ENCODE measurements at places on chromosomes 5 and 9. TPM values are rescaled to one million over a fixed set of nuclear protein-coding genes. Genes with fewer than 3 reads are reported as not detected.

The RNF224 gene
- 0.18 TPM for total RNA-seq

The PDE6A gene
- total RNA-seq: not detected

The CDH9 gene
- total RNA-seq: not detected

The FOXD4L3 gene
- total RNA-seq: not detected

The FOXD4 gene
- total RNA-seq: 0.71 TPM

DNA sequence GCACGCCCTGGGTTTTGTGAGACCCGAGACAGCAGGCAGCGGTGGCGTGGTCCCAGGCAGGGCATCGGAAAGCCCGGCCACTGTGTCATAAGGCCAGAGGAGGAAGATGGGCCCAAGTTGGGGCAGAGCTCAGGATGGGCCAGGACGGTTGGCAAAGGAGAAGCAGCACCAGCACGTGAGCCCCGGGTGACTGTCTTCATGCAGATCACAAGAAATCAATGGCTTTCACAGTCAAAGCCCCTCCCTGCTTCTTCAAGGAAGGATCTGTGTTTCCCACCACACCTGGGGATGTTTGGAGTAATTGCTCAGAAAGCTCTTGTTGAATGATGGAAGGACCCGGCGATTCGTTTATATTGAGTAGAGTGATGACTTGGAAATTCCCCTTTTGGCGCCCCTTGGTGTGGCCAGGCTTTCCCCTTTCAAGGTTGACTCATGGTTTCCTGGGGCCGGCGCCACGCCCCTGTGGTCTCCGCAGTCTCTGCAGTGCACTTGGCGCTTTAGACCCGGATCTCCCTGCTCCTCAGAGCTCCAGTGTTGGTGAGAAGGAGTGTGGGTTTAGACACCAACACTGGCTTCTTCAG lies 52.1 kb downstream of the IL31RA start:
- no peak for DNase-seq

DNA sequence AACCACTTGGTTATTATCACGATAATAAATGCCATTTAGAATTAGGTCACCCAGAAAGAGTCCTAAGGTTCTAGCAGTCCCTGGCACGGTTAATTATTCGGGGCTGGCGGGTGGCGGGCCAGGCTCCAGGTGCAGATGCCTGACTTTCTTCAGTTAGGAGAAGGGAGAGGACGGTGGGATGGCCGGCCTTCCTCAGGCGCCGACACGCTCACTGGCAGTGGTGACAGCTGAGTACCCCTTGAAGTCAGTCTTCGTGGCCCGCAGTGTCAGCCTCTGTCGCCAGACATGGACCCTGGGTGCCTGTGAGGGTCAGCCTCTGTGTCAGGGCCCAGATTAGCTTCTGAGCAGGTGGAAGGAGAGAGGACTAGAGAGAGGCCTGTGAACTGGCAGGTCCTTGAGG lies 21.1 kb upstream of the EXOC3 start:
- DNase-seq: no peak

DNA sequence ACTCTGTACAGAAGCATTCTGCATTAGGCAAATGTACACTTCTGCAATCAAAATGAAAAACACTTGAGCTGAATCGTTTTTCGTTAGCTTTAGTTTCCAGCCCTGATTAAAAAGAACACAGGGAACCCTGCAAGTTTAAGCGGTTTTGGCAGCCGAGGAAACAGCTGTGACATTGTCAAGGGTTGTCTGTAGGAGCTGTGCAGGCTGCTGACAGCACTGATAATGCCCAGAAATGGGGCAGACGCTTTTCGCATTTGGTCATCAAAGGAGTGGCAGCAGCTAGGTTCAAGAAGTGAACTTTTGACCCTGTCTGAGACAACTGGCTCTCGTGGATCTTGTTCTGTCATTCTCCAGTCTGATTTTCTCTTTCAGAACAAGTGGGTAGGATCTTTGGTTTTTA lies 165.6 kb upstream of the CCDC152 start:
- no peak for DNase-seq

- DNase-seq: no peak
These were observed 22.2 kb downstream of the CACNA1B start for GRCh38 chr9:137899551-137900360.

- DNase-seq: no peak
These were observed 44.2 kb upstream of the STARD4 start for GRCh38 chr5:111556501-111556900.

GRCh38 chr5:159402311-159402710 lies 72.0 kb upstream of the IL12B start:
- DNase-seq: no peak

DNA sequence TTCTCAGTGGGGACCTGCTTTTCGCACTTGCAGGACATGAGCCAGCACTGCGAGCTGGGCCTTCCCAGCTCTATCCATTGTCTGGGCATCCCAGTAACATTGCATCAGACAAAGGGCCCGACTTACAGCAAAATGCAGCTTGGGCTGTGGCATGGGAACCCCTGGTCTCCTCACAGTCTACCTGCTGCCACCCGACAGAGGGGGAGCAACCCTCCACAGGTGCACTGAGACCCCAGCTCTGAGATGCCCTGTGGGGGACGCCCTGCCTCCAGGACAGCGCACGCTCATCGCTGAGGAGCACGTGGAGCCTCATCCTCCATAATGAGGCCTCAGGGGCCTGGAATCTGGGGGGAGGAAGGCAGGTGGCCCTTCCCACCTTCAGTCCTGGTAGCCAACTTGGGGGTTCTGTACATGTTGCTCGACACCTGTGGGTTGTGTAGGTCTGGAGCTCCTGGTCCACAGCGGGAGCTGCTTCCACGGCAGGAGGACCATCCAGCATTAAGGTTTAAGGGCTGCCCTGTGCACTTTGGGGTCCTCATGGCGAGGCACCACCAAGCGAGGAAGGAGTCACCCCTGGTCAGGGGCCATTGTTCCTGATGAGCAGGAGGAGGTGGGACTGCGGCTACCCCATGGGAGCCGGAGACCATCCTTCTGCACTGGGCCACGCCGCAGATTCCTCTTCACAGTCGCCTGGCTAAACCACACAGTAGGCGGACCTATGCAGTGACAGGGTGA lies 376.5 kb upstream of the IRX1 start:
- no peak for DNase-seq

GRCh38 chr5:54764102-54765090 lies 221.0 kb downstream of the ESM1 start:
- no peak for DNase-seq

- no peak for DNase-seq
These were observed 14.3 kb upstream of the SLC36A3 start for GRCh38 chr5:151317871-151318270.

- no peak for DNase-seq
These were observed 12.3 kb downstream of the DCANP1 start for GRCh38 chr5:135434591-135435466.

DNA sequence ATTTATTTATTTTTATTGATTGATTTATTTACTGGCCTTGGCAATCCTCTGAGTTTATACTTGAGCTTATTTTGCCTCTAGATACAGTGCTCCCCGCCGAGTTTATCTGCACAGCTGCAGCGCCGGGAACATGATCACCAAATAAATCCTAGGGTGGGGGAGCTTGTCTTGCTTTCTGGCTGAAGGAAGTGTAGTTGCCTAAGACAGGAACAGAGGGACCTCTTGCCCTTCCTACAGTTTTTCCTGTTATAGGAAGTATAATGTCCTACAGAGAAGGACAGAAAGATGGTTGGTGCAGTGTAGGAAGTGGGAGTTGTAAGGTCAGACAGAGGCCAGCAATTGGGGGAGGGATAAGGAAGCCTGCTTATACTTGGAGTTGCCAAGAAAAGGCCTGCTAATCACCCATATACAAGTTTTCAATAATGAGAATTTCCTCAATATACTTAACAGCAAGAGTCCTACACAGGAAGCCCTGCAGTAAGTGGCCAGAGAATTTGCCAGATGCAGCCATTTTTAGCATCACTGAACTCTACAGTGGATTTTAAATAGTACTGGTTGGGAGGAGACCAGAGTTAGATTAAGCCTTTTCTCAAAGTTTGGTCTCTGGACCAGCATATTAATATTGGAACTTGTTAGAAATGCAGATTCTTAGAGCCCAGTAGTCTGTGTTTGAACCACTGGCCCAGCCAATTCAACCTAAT lies 7.7 kb downstream of the AOPEP start:
- DNase-seq: peak; percentile 14

- DNase-seq: no peak
These were observed 149.2 kb upstream of the CYLC2 start for GRCh38 chr9:102845827-102846371.

DNA sequence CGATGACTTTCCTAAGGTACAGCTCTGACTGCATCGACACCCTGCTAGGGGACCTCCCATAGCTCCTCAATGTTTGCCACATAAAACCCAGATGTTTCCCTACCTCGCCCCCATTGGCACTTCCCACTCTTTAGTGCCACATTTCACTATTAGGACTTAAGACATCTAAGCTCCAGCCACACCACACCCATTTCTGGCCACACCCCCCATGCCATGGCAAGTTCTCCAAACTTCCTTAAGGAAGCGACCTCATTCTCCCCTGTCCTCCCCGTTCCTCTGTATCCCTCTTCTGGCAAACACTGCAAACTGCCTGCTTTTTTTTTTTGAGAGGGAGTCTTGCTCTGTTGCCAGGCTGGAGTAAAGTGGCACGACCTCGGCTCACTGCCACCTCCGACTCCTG lies 62.9 kb downstream of the USP20 start:
- DNase-seq: no peak

DNA sequence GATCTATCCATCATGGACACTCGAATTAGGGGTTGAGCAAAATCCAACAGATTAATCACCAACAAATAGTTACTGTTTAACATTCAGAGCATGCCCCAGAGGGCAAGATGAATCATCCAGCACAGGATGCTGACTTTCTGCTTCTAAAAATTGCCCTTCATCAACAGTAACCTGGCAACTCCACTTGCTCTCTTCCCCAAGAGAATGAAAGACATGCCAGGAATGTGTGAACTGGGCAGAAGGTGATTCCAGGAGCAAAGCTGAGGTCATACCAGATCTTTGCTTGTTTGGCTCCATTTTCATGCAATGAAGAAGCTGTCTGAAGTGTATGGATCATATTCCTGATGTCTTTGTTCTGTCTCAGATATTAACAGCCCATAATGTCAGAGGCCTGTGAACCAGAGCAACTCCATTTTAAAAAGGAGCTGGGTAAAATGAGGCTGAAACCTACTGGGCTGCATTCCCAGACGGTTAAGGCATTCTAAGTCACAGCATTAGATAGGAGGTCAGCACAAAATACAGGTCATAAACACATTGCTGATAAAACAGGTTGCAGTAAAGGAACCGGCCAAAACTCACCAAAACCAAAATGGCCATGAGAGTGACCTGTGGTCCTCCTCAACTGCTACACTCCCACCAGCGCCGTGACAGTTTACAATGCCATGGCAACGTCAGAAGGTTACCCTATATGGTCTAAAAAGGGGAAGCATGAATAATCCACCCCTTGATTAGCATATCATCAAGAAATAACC lies 2.5 kb upstream of the ZNF367 start:
- DNase-seq: no peak

DNA sequence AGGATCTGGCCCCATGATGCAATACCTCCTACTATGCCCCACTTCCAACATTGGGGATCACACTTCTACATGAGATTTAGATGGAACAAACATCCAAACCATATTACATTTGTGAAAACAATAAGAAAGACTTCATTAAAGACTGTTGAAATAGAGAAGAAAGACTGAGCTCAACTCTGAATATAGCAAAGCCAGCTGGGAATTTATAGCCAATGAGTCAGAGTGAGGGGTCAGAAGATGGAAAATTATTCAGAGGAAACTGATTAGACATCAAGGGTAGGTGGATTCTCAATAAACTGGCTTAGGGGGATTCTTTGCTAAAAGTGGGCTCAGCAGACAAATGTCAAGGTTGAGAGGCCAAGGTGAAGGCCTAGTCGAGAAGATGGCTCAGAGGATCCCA lies 25.6 kb downstream of the BTF3 start:
- no peak for DNase-seq

DNA sequence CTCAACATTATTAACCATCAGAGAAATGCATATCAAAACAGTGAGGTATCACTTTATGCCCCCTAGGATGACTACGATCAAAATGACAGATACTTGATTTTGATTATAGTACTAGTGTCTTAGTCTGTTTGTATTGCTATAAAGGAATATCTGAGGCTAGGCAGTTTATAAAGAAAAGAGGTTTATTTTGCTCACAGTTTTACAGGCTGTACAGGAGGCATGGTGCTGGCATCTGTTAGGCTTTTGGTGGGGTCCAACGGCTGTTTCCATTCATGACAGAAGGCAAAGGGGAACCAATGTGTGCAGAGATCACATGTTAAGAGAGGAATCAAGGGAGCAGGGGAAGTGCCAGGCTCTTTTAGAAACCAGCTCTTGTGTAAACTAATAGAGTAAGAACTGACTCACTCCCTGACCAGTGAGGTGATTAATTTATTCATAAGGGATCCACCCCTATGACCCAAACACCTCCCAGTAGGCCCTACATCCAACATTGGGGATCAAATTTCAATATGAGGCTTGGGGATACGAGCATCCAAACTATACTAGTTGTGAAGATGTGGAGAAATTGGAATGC lies 16.0 kb upstream of the AFF4 start:
- DNase-seq: no peak

GRCh38 chr9:125409637-125410521 lies 148.3 kb downstream of the GAPVD1 start:
- no peak for DNase-seq

GRCh38 chr5:78835176-78835575 lies 149.9 kb downstream of the ARSB start:
- no peak for DNase-seq

- DNase-seq: no peak
These were observed 680 bp downstream of the GLRA1 start for GRCh38 chr5:151923866-151924476.

- DNase-seq: no peak
These were observed 747.6 kb upstream of the EDIL3 start for GRCh38 chr5:85132269-85132668.

GRCh38 chr5:17256171-17256570 lies 38.7 kb downstream of the BASP1 start:
- no peak for DNase-seq

DNA sequence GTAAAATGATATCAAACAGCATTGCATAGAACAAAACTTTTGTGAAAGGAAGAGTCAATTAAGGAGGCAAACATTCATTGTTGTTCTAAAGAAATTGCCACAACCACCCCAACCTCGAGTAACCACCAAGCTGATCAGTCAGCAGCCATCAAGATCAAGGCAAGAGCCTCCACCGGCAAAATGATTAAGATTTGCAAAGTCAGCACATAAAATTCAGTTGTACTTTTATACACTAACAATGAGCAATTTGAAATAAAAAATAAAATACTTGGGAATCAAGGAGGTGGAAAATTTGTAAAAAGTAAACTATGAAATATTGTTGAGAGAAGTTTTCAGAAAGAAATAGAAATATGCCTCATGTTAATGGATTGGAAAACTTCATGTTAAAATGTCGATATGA lies 1118.5 kb downstream of the PTPRD start:
- no peak for DNase-seq

- no peak for DNase-seq
These were observed 2.3 kb upstream of the FBXW11 start for GRCh38 chr5:172008689-172009141.

DNA sequence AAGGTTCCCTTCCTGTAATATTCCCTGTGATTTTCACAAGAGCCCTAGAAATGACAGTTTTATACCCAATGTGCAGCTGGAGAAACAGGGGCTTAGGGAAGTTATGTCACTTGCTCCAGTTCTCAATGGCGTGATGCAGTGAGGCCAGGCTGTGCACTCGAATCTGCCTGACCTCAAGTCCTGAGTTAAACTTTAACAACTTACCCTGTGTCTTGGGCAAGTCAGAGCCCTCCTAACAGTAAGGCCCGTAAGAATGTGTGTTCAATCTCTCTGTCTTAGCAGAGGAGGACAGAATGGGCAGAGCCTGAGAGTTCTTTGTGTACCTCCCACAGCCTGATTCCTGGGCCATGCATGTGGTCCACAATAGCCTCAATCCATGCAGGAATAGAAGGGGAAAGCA lies 181.1 kb downstream of the TRIM32 start:
- no peak for DNase-seq

Data from left lung (tissue), 14 donors.